ENCODE measurements at places on chromosomes 2 and 18.

DNA sequence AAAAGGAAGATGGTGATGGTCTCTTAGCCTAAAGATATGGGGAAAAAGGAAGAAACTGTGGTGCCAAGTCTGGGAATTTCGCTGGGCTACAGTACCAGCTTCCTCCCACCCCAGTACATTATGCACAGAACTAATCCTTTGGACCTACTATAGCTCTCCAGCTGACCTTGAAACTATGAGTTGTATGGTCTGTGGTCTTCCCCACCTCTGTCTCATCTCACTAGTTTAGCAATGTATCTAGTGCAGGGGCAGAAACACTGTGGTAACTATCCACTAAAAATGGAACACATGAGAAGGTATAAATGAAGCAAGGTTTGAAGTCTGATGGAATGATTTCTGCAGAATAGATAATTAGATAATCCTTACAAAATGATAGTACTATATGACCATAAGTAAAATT lies 190.4 kb upstream of the CCDC150 start:
- DNase-seq, result no peak

- DNase-seq, result no peak
These were observed 47.8 kb upstream of the RHOB start for GRCh38 chr2:20398956-20399567.

GRCh38 chr2:218605432-218605831 lies 2.3 kb upstream of the PLCD4 start:
- no peak for DNase-seq

DNA sequence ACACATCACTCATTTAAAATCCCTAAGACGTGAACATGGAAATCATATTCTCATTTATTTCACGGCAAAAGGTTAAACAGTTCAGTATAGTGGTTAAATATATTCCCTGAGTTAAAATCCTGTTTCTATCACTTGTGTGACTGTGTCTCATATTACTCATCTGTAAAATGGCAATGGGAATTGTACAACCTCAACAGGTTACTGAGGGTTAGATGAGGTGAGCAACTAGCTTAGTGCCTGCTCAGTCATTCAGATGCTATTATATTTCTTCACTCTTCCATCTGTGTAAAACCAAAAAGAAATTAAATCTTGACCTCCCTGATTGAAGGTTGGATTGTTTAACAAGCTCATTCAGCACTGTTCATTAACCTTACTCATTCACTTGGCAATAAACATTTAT lies 212.4 kb upstream of the STK17B start:
- no peak for DNase-seq

- DNase-seq, result no peak
These were observed 559.8 kb downstream of the SUCLG1 start for GRCh38 chr2:83899271-83899670.
